Activated CD8-positive, alpha-beta T cell treated with anti-CD3 and anti-CD28 coated beads, Interleukin-2, amount 10 ng/mL, durations not matched to agents 7 days and 5 days (primary cell): ENCODE measurements at places on chromosomes 6 and 20. TPM values are rescaled to one million over a fixed set of nuclear protein-coding genes. Genes with fewer than 3 reads are reported as not detected.

DNA sequence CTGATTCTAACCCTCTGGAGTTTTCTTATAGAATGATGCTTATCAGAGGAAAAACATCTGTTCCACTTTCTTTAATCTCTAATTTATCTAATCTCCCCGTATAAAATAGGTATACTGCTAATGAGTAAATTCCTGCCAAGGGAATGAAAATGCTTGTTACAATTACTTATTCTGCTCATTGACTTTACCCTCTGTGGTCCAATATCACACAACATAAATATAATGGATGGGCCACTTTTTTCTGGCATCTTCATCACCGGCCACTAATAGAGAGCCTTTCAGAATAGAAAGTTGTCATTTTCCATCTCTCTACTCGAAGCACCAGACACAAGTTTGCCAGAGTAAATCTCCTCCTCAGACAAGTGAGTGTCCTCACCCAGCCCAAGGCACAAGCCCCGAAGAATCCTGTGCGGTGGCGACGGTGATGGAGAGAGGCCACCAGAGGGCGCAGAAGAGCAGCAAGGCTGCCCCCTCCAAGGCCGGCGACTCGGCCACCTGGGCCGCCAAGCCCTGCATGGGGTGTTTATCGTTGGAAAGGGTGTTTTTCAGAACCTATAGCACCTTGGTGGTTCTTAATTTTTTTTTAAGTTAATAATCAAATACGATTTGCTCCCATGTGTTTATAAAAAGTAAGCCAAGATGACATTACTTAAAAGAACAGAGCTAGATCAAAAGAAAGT lies 212.9 kb upstream of the ARID1B start:
- peak; percentile 78 for DNase-seq

DNA sequence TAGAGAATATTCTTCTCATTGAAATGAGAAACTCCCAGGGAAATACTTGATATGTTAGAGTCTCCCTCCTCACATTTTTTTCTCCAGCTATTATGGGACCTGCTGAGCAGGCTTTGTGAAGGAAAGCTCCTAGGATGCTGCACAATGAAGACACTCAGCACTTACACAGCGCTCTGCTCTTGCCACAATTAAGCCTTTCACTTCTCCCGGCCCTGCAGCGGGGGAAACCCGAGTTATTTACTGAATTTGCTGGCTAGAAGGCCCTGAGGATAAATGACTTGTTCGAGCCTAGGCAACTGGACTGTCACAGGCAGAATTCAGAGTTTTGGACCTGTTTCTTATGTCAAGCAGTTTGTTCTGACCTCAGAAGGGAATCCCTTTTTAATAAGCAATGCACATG lies 102.0 kb downstream of the MAP3K7 start:
- no peak for DNase-seq

Gene PPP1R3G
- total RNA-seq = 0.05 TPM

- DNase-seq = no peak
Measured at GRCh38 chr20:25129428-25129827, 47.5 kb upstream of the VSX1 start.

Gene RSPO4
- total RNA-seq = not detected

Gene SIRPB2
- not detected for total RNA-seq

Gene PTCRA
- total RNA-seq = not detected

Gene IRF4
- 91.2 TPM for total RNA-seq

Gene KCNK5
- total RNA-seq = 12.0 TPM

Gene EFCAB8
- total RNA-seq = 1.5 TPM

DNA sequence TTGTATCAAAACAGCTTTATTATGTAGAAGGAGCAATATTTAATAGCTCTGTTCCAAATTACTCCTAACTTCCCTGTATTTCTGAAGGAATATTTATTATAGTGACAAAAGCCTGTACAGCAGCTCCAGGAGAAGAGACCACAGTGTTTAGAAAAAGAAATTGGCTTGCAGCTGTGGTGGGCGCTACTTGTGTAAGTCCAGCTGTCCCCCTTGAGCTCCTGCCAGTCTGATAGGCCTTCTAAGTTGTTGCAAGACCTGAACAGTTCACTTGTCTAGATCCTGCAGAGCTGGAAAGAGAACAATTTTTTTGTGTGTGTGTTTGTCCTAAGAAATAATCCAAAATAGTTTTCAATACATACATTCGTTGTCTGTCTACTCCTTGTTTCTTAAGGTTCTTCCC lies 86.6 kb downstream of the JARID2 start:
- DNase-seq = no peak

DNA sequence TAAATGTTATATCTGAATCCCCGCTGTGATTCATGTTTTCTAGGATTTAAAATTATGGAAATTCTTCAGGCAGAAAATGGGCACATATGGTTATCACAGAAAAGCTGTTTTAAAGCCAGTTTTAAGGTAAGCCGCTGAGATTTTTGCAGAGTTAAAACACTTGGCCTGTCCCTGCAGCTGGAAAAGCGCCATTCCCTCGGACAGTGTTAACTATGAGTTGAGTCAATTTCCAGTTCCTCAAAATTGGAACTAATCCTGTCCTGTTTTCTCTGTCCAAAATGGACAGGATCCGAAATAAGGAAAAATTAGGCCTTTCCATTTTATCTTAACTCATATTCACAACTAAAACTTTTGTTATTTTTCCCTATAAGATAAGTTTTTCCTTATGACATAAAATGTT lies 225.2 kb downstream of the SAMD5 start:
- DNase-seq = no peak

Gene THBS2
- not detected for total RNA-seq

DNA sequence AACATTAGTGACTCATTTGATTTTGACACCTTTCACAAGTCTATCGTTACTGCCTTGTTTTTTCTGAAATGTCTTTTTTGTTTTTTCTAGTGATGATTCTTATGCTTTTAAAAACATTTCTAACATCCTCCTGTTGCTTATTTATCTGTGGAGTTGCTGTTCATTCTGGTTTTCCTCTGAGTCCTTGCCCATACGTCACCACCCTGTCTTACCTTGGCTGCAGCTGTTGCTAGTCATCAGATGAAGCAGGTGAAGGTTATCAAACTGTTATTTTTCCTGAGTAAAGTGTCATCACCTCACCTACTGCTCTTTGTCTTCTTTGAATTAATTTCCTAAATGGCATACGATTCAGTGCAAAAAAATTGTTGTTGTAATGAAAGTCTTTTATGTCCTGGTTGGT lies 376.6 kb downstream of the GRIK2 start:
- DNase-seq = no peak

Gene PHACTR3
- not detected for total RNA-seq

Gene ACSS1
- 40.9 TPM for total RNA-seq

Gene COL19A1
- total RNA-seq = not detected

DNA sequence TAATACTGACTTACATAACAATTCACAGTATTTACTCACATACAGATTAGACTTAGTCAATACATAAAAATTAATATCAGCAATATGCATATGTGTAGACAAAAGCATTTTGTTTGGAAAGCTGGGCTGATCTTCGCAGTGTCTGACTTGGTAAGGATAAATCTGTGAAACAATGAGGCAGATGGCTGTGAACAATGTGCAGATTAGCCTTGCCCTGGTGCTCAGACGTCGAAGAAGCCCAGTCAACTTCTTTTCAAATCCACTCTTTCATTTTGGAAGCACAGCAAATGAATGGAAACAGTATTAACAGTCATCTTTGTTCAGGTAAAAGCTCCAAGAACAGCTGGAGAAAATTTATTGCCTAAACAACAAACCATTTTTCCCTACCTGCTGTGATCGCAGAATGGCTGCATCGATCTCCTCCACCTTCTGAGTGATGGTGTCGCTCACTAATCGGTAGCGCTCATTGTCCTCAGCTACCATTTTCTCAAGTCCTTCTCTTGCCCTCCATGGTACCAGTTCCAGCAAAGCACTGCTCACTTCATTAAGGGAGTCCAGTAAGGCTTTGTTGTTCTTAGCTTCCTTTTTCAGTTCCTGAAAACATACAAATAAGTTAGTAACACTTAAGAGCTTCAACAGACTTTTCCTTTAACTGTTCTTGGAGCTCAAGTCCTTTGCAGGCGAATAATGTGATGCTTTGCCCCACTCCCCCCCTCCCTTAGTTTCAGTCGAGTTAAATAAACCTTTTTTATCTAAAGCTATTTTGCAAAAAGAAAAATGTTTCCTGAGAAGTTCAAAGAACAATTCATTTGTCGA lies 116.5 kb downstream of the DST start:
- DNase-seq = no peak

Gene TGM2
- 0.34 TPM for total RNA-seq

Gene RBPJL
- not detected for total RNA-seq

DNA sequence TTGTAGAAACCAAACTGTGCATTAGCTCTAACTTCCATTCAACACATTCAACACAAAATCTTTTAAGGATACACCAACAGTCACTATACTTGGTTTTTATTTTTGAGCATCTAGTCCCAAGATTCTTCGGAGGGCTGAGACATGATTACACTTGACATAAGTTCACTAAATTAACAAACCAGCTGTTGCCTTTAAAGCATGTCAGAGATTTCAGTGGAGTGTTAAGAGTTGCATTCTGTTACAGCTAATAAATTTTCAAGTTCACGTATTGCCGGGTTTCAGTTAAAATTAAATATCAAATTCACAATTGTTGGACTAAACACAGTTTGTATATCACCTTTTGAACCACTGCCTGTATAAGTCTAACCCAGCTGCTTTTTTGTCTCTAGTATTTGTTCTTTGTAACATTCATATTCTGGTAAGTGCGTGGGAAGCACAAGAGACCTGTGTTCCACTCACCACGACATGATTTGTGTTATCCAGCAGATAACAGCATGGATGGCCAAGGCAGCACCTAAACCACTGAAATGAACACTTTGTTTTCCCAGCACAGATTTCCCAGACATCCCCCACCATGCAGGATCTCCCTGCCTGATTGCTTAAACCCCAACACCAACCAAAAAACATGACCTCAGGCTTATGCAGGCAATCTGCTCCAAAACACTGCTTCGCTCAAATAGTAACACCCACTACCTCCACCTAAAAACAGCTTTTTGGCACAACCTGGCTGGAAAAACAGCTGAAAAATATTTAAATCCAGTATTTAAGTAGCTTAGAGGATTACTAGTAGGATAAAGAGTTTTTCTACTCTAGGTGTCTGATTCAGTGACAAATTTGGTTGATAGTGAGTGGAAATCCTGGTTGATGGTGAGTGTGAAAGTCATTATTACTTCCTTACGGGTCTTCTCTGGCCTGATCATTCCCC lies 286.5 kb upstream of the NT5E start:
- no peak for DNase-seq

GRCh38 chr6:25118038-25118437 lies 161.1 kb upstream of the CARMIL1 start:
- no peak for DNase-seq

DNA sequence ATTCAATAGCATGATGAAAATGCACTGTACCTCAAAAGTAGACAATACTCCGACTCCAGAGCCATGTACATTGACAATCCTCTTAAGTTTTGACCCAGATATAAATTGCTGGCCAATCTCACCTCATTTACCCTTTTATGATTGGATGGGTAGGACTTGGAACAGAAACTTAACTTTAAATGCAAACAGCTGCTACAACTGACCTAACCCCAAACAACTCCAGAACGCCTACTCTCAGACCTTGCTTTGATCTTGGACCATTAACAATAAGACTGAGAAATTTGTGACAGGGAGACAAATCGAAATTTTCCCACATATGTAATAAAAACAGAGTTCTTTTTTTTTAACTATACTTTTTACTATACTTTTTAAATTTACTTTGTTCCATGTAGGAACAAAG lies 200.5 kb upstream of the MCHR2 start:
- no peak for DNase-seq

Gene PGC
- not detected for total RNA-seq

Gene SPAG4
- total RNA-seq = 2.6 TPM

Gene MRS2
- total RNA-seq = 21.3 TPM

GRCh38 chr6:34177181-34177591 lies 31.3 kb upstream of the GRM4 start:
- DNase-seq = no peak

Gene LSM2
- total RNA-seq = 128 TPM

GRCh38 chr20:45038745-45039474 lies 62.0 kb downstream of the KCNS1 start:
- no peak for DNase-seq

DNA sequence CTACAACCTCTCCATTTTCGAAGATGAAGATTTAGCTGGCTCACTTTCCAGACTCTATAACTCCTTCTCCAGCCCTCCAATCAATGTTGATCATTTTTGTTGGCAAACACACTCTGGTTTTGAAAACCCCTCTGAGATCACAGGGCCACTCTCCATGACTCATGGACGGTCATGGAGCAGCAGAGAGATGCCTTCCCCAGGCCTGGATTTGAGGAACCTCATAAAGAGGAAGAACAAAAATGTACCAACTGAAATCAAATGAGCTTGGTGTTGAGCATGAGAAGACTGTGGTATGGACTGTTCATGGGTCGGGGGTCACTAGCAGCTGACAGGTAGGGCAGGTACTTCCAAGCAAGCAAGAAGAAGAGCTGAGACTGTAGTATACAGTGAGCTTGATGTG lies 112.8 kb upstream of the INSM1 start:
- no peak for DNase-seq

Gene LINC00237
- total RNA-seq = not detected

GRCh38 chr20:1803932-1804501 lies 91.2 kb upstream of the SIRPA start:
- DNase-seq = no peak

GRCh38 chr6:134082191-134082590 lies 29.8 kb upstream of the SLC2A12 start:
- no peak for DNase-seq

DNA sequence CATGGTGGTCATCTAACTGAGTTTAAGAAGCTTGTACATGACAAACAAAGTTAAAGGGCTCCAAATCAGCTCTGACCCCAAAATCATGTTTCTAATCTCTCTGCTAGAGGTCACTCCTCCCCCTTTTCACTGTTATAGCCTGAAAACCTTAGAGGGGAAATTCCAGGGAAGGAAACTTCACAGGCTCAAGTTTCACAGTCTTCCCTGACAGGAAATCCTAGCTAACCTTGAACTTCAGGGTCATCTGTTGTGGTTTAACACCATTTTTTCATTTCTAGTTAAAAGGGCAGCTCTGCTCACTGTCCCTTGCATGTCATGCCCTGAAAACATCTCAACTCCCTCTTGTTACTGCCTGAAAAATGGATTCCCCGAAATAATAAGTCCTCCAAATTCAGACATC lies 104.4 kb upstream of the BMP2 start:
- no peak for DNase-seq

GRCh38 chr20:62549499-62550086 lies 73.8 kb upstream of the GATA5 start:
- DNase-seq = no peak

Gene FLRT3
- total RNA-seq = not detected

DNA sequence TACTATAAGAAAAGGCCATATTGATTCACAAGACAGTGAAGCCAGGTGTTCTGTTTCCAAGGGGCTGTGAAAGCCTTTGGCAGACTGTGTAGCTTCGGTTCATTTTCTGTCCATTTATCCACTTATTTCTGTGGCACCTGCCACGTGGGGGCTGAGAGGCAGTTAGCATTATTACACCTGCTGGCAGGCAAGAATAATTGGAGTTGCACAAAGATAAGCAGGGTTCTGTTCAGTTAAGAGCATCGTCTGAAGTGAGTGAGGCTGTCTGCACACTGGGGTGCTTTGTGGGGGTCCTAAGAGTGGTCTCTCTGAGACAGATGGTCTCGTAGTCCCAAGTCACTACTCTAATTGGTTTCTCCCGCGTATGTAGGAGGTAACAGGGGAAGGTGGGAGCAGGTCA lies 60.6 kb upstream of the CCN6 start:
- DNase-seq = no peak
